ENCODE measurements at places on chromosomes 5 and 9.

- no peak for DNase-seq
These were observed 329.7 kb upstream of the NREP start for GRCh38 chr5:112086740-112087139.

DNA sequence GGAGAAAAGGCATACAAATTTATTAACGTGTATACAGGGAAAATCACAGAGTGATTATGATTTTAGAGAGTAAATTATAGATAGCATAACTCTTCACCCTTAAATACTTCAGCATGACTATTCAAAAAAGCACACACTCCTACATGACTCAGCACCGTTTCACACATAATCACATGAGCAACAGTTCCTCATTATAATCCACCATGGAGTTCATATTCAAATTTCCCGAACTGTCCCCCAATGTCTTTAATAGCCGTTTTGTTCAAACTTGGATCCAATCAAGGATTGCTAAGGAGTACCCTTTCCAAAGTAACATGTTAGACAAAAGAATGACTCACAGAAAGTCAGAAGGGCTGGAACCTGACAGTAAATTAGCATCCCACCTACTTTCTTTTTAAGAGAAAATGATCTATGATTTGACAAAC is 32.1 kb downstream of the RAPGEF1 start:
- DNase-seq = no peak

DNA sequence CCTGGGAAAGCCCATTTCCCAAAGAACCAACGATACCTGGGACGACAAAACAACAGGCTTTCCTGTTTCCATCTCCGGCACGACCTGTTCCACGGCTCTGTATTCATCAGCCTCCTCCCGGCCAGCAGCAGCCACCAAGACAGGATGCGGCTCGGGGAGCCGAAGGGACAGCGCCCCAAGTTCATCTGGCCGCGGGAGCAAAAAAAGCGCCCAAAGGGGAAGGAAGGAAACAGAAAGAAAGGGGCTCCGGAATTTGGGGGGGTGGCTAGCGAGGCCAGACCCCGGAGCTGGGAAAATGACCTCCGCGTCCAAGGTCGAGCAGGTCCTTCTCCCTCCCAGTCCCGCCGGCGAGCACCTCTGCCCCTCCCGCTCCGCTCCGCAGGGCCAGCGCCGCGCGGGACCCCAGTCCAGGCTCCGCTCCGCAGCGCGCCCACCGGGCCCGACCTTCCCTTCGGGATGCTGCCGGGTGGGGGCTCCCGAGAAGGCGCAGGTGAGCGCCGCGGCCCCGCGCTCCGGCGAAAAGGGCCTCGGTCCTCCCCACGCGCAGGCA is 608 bp downstream of the ELOVL7 start:
- peak; percentile 15 for DNase-seq

- DNase-seq = no peak
These were observed 12.2 kb downstream of the INVS start for GRCh38 chr9:100111235-100111634.

DNA sequence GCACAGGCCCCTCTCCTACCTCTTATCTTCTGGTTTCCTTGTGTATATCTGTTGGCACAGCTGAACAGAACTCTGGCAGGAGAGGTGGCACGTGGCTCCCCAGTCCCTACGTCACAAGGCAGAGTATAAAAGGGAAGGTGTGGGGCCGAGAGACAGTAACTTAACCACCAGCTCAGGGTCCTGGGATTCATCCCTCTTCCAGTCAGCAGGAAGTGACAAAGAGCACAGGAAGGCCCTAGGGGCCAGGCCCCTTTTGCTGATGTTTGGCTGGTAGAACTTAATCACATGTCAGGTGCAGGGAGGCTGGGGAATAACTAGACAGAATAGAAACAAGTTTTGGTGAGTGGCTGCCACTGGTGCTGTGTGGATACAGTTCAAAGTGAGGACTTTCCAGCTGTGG is 4.5 kb upstream of the ICE1 start:
- no peak for DNase-seq

DNA sequence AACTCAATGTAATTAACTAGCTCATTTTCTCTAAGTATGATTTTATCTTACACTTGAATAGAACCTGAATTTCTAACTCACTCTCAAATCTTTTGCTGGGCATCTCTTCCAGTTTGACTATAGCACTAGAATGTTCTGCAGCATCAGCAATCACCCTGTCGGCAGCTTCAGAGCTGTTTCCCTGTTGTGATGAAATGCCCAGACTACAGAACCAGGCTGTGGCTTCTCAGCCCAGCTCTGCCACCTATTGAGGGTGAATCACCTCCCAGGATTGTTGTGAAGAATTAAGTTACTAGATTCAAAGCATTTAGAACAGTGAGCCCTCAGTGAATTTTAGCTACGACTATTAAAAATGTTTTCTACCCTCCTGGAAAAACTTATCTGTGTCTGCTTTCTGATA is 90.4 kb upstream of the ANKRD55 start:
- DNase-seq = no peak

- no peak for DNase-seq
These were observed 5.5 kb downstream of the PDLIM4 start for GRCh38 chr5:132262882-132263547.

DNA sequence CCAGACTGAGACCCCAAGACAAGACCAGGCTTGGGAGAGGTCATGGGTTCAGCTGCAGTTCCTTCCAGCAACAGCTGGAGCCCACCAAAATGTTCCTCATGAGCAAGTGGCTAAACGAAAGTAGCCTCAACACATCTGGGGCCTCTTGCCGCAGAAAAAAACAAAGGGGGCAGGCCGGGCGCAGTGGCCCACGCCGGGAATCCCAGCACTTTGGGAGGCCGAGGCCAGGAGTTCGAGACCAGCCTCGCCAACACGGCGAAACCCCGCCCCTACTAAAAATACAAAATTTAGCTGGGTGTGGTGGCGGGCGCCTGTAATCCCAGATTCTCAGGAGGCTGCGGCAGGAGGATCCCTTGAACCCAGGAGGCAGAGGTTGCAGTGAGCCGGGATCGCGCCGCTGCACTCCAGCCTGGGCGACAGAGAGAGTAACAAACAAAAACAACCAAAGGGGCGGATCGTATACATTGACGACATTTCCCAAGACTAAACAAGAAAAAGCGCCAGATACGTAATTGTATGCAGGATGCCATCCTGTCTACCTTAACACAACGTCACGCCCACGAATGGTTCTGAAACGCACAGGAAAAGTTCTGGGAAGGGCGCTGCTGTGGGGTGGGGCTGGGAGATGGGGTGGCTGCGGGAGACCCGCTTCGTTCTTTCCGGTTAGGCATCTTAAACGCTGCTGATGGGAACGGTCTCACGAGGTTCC is 1.7 kb downstream of the INPP5E start:
- no peak for DNase-seq

GRCh38 chr9:90925581-90926257 is 124.1 kb downstream of the SYK start:
- no peak for DNase-seq

- no peak for DNase-seq
These were observed 32.6 kb upstream of the SLC6A19 start for GRCh38 chr5:1168796-1169195.

DNA sequence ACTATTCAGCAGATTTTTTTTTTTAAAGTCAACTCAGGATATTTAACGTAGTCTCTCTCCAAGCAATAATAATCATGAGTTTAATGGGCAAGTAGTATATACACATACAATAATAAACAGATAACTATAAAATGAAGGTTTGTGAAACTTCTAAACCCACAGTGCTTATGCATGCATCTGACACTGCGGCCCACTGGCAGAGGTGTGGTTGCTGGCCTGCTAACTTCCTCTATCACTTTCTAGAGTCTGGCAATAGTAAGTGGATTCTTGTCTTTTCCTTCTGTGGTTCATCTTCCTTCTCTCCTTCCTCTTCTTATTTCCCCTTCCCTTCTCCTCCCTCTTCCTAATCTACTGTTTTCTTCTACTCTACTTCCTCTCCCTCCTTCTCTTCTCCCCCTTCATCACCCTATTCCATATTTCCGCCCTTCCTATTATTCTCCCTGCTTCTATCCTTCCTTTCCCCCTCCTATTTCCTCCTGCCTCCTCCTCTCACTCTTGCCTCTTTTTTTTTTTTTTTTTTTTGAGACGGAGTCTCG is 18.6 kb upstream of the AGXT2 start:
- DNase-seq = no peak

DNA sequence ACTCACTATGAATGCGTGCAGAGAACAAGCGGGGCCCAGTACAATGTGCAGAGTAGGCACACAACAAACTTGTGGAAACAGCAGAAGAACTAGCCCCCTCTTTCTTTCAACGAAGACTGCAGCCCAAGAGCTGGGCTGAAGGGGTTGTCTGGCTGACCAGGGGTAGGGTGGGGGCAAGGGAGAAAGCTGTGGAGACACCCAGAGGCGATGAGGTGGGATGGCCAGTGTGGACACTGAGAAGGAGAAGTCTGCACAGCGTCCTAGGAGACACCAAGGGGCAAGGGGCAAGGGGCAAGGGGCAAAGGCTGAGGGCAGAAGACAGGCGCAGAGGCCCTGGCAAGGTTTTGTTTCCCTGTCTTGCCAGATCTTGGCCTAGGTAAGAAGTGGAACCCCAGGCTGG is 62.3 kb downstream of the LIFR start:
- DNase-seq = no peak

- DNase-seq = no peak
These were observed 26.8 kb upstream of the ANKRD33B start for GRCh38 chr5:10536931-10537579.

GRCh38 chr5:179336126-179336870 is 9.0 kb downstream of the ADAMTS2 start:
- DNase-seq = no peak

DNA sequence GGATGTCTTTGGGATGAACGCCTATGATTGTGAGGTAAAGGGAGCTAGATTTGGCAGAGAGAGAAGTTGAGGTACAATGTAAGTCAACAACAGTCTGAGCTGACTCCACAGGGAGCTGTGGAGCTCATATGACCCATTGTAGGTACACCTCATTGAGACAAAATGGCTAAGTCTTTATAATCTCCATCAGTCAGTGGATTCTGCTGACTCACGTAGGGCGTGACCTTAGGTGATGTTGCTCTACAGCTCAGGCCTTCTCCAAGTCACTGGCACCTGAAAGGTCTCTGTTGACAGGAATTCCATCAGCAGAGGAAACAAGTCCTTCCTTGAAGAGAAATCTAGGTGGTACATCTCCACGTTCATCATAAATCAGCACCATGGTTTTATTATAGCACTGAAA is 118.2 kb upstream of the PRR16 start:
- no peak for DNase-seq

- no peak for DNase-seq
These were observed 140.5 kb upstream of the TUT7 start for GRCh38 chr9:86494644-86495111.

DNA sequence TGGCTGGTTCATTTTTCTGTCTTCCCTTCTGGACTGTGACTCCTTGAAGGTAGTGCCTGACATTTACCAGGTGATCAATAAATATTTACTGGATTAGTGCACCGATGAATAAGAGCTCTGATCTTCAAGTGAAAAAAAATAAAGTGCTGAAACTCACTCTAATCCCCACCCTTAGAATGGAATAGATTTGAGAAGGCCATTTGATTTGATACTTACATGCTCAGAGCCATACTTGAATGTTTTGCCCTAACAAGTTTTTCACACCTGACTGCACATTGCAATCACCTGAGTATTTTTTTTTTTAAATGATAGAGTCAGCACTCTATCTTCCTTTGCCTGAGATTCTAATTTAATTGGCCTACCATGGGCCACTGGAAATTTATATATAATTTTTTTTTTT is 105.7 kb downstream of the LRRC70 start:
- DNase-seq = no peak

GRCh38 chr5:55140908-55141665 is 18.9 kb upstream of the GPX8 start:
- no peak for DNase-seq

DNA sequence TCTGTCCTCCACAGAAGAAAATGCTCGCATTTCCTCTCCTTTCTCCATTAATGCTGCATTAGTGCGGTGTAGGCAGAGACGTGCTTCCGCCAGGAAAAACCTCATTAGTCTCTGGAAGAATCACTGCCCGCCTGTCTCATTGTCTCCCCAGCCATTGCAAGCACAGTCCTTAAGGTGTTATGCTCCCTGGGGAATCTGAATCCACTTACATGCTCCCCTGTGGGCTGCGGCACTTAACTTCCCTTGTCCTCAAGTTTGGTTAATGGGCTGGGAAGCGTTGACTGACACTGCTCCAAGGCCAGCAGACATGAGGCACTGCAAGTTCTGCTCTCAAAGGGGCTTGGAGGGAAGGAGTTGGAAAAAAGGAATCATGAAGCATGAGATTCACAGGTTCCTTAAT is 41.6 kb downstream of the TARS1 start:
- no peak for DNase-seq

GRCh38 chr9:6687180-6687579 is 41.7 kb upstream of the GLDC start:
- DNase-seq = no peak

- DNase-seq = no peak
These were observed 128.4 kb downstream of the TTC39B start for GRCh38 chr9:15178631-15179030.

DNA sequence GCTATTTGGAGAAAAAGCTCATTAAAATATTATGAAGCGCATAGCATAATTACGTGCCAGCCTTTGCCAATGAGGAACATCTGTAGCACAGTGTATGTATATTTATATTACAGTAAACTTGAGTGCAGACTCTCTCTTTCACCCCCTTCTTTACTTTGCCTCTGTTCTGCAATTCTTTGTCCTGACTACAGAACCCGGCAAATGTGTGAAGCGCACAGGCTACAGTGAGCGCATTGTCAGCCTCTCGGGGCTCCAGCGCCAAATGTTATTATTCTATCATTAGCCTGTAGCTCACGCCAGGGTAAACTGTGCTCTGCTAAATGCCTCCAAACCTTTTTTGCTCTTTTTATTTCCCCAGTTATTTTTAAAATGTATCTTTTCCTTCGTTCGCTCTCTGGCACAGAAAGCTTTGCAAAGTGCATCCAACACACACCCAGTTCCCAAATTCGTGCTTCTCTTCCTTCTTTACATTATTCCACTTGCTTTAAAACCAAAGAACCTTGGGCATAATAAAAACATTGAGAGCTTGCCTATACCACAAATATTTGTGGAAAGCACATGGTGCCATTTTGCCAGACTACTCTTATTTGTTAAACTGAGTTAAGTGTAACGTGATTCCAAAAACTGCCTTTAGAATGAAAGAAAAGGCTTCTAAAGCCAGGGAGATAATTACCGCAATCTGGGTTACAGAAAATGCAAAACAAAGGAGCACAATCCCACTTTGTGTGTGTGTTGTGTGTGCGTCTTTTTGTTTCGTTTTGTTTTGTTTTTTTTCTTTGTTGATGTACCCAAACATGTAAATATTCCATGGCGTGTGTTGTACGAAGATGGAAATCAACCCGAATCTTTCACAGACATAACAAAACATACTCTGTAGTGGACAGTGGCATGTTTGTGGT is 164.1 kb upstream of the MPDZ start:
- no peak for DNase-seq

DNA sequence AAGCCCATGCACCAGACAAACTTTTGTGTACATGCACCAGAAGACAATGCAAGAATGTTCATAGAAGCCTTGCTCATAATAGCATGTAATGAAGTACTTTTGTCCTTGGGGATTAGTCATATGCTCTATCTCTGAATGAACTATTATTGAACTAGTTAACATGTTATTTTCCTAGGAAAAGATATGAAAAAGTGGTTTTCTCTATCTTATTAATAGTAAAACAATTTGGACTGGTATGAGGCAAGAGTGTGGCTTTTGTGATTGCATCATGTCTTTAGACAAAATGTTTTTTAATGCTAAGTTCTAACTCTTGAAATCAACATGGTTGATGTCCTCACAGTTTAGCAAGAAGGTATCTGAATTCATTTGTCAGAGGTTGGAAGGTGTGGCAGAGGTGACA is 55.7 kb upstream of the SPDL1 start:
- DNase-seq = no peak

GRCh38 chr9:129317179-129318011 is 139.3 kb upstream of the IER5L start:
- DNase-seq = no peak

GRCh38 chr9:33081128-33081851 is 4.8 kb upstream of the SMU1 start:
- DNase-seq = peak; percentile 90

Measured in renal pelvis (tissue), 12 donors.